ENCODE measurements at places on chromosomes 16 and 17. TPM values are rescaled to one million over a fixed set of nuclear protein-coding genes. Genes with fewer than 3 reads are reported as not detected.

The ASPA gene
- not detected for total RNA-seq

The KRT40 gene
- not detected for total RNA-seq

The COA3 gene
- 15.2 TPM for total RNA-seq

- no peaks in the 10 kb centered on the region for H3K4me1 ChIP-seq
- H3K27ac ChIP-seq = no peak overlapping the region
- no peaks in the 10 kb centered on the region for H3K36me3 ChIP-seq
- H3K27me3 ChIP-seq = peaks cover 15% of the 10 kb centered on the region
Measured at GRCh38 chr17:73337330-73337710, 25.5 kb upstream of the CDC42EP4 start.

DNA sequence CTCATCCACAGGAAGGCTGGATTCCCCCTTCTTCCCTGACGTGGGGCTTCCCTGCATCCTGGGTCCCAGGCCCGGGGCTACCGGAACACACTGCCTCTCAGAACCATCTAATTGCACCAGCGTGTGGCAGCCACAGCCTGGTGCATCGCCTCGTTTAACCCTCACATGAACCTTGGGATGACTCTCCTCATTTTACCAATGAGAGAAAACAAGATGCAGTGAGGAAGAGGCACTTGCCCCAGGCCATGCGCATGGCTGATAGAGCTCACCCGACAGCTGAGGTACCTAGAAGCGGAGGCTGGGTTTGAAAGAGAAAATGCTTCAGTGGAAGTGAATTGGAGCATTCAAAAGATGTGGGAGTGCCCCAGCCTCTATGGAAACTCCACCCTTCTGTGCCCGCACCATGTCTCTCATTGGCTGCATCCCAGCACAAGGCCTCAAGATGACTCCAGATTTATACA lies 162.3 kb downstream of the KATNIP start:
- DNase-seq = no peak
- H3K4me3 ChIP-seq = no peak overlapping the region
- no peaks in the 10 kb centered on the region for H3K27me3 ChIP-seq
- H3K27ac ChIP-seq = no peak overlapping the region
- no peaks in the 10 kb centered on the region for H3K4me1 ChIP-seq

The RECQL5 gene
- 24.1 TPM for total RNA-seq

The ZNF18 gene
- total RNA-seq = 15.0 TPM

DNA sequence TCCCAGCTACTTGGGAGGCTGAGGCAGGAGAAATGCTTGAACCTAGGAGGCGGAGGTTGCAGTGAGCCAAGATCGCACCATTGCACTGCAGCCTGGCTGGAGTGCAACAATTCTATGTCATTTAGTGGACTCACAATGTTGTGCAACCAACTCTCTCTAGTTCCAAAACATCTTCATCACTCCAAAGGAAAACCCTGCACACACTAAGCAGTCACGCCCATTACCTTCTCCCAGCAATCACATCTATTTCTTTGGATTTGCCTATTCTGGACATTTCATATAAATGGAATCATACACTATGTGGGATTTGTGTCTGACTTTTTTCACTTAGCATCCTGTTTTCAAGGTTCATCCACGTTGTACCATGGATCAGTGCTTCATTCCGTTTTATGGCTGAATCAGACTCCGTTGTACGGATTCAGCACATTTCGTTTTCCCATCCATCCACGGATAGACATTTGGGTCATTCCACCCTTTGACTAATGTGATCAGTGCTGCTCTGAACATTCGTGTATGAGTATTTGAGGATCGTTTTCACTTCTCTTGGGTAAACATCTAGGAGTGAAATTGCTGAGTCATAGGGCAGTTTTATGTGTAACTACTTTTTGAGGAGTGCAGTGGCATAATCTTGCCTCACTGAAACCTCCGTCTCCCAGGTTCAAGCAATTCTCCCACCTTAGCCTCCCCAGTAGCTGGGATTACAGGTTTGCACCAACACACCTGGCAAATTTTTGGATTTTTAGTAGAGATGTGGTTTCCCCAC lies 45.4 kb upstream of the EMP2 start:
- H3K36me3 ChIP-seq = peaks cover 2% of the 10 kb centered on the region
- H3K4me1 ChIP-seq = no peaks in the 10 kb centered on the region
- no peak for DNase-seq
- H3K27me3 ChIP-seq = peaks cover 6% of the 10 kb centered on the region
- H3K4me3 ChIP-seq = no peak overlapping the region

GRCh38 chr17:76570457-76570856 lies 15.2 kb downstream of the ST6GALNAC2 start:
- no peak for DNase-seq
- H3K4me1 ChIP-seq = peaks cover 28% of the 10 kb centered on the region
- H3K4me3 ChIP-seq = no peak overlapping the region
- H3K36me3 ChIP-seq = peaks cover 2% of the 10 kb centered on the region
- no peak overlapping the region for H3K27ac ChIP-seq
- no peaks in the 10 kb centered on the region for H3K27me3 ChIP-seq
